ENCODE measurements at places on chromosomes 3 and 15.

DNA sequence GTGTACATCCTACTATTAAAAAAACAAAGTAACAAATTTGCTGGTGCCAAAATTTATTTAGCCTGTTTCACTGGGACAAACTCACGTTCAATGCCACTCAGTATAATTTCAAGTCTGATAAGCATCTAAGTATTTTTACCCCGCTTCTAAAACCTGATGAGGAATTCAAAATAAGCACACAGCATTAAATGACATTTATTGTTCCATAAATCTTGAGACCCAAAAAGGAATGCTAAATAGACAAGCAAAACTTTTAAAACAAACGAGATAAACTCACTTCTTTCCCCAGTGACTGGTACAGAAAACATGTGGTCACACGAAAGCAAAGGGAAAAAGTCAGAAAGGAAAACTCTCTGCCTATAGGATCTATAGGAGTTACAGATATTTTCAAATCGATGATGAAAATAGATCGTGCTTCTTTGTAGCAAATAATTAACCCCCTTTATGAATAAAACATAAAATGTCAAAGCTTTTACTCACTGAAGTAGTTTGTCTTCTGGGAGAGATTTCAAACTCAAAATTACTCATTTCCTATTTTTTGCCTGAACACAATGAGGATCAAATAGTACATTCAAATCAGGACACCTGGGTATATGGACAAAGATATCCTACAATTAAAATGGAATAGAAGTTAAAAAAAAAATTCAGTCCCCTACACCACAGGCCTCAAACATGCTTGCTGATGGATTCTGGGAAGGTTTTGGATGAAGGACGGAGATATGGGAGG, 51.7 kb downstream of the UBP1 start:
- no peak overlapping the region for H3K27ac ChIP-seq
- DNase-seq: no peak
- H3K36me3 ChIP-seq: peaks cover 46% of the 10 kb centered on the region
- no peaks in the 10 kb centered on the region for H3K4me1 ChIP-seq
- H3K4me3 ChIP-seq: no peak overlapping the region
- H3K27me3 ChIP-seq: no peaks in the 10 kb centered on the region

- H3K4me3 ChIP-seq: no peak overlapping the region
- DNase-seq: no peak
- H3K36me3 ChIP-seq: peaks cover 7% of the 10 kb centered on the region
- no peaks in the 10 kb centered on the region for H3K27me3 ChIP-seq
- peak overlapping the region; percentile 95 for H3K27ac ChIP-seq
- peaks cover 6% of the 10 kb centered on the region for H3K4me1 ChIP-seq
Measured at GRCh38 chr15:83927704-83928391, 273.9 kb downstream of the ADAMTSL3 start.

- H3K27me3 ChIP-seq: no peaks in the 10 kb centered on the region
- DNase-seq: no peak
- no peak overlapping the region for H3K4me3 ChIP-seq
- peaks cover 8% of the 10 kb centered on the region for H3K36me3 ChIP-seq
- no peaks in the 10 kb centered on the region for H3K4me1 ChIP-seq
Measured at GRCh38 chr3:101730839-101731238, 6.4 kb downstream of the CEP97 start.

DNA sequence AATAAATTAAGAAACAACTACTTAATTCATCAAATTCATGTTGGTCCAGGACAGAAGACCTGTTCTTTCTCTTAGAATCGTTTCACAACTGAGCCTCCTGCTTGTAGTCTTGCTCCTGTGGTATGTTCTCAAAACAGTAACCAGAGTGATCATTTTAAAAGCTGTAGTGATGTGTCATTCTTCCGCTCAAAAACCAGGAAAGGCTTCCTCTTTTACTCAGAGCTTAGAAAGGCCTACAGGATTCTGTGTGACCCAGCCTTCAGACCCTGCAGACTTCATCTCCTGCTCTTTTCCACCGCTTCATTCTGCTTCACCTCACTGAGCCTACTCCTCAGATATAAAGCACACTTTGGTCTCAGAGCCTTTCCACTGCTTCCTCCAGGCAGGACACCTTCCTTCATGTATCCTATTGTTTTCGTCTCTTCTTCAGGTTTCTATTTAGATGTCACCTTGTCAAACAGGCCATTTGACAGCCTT, 22.7 kb downstream of the ST6GAL1 start:
- no peaks in the 10 kb centered on the region for H3K27me3 ChIP-seq
- H3K36me3 ChIP-seq: no peaks in the 10 kb centered on the region
- no peak for DNase-seq
- H3K4me3 ChIP-seq: no peak overlapping the region
- H3K27ac ChIP-seq: no peak overlapping the region

DNA sequence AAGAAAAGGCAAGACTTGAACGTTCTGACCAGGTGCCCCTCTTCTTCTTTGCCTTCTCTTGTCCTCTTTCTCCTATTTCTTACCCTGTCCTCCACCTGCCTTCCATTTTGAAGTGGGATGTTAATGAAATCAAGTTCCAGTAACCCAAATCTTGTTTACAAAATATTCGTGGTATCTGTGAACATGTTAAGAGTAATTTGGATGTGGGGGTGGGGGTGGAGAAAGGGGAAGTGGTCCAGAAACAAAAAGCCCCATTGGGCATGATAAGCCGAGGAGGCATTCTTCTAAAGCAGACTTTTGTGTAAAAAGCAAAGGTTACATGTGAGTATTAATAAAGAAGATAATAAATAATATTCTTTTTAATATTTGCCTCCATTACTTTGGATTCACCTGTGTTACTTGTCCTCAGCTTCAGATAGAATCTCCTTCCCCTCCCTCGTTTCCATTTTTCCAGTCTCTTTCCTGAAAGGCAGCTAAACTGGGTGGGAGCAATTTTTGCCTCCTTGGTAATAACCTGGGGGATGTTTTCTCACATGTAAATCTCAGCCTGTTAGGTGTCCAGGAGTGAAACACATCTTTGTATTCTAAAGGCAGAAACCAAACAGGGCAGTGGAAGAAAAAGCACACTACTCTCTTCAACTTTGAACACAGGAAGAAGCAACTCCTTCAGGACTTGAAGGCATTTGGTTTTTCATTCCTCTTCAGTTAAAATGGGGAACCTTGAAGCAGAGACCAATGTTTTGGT, 3.2 kb downstream of the CHST2 start:
- H3K4me1 ChIP-seq: peaks cover 34% of the 10 kb centered on the region
- no peak overlapping the region for H3K27ac ChIP-seq

DNA sequence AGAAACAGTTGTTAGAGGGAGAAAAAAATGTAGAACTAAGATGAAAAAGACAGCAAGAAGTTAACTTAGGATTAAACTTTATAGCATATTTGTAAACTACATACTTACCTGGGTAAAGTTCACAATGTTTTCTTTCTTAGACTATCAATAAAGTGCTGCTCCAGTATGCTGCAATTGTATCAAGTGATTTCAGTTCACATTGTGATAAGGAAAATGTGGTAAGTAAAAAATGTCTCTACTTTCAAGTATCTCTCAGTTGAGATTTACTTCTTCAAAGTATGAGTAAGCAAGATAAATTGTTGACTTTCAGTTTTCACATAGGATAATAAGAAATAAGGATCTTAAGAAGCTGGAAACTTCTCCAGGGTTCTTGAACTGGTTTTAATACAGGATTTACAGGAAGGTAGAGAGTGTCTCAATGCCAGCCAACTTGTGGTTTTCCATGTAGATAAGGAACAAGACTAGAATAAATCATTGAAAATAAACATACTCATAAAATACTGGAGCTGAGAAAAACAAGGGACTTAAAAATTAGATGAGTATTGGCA, 528.8 kb downstream of the UNC13C start:
- H3K4me1 ChIP-seq: no peaks in the 10 kb centered on the region
- no peaks in the 10 kb centered on the region for H3K36me3 ChIP-seq
- H3K4me3 ChIP-seq: no peak overlapping the region
- H3K27ac ChIP-seq: no peak overlapping the region
- DNase-seq: no peak

- no peaks in the 10 kb centered on the region for H3K27me3 ChIP-seq
- H3K4me1 ChIP-seq: no peaks in the 10 kb centered on the region
- no peak overlapping the region for H3K27ac ChIP-seq
- H3K36me3 ChIP-seq: no peaks in the 10 kb centered on the region
- no peak for DNase-seq
Measured at GRCh38 chr3:59451800-59452746, 402.2 kb upstream of the CFAP20DC start.

DNA sequence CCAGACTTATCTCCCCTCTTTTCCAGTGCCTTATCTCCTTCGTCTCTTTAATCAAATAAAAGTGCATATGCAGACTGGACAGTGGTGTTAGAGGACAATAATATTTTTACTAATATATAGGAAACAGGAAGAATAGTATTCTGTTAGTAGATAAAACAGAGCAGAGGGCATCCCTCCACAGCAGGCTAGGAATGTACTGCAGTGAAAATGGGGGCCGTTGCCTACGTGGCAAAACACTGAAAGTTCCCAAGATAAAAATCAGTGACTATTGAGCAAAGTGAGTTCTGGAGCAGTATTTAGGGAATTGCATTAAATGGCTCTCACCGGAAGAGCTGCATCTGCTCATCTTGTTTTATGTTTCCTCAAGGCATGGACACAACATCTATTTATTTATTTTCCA, 435.0 kb downstream of the CNTN6 start:
- no peaks in the 10 kb centered on the region for H3K27me3 ChIP-seq

DNA sequence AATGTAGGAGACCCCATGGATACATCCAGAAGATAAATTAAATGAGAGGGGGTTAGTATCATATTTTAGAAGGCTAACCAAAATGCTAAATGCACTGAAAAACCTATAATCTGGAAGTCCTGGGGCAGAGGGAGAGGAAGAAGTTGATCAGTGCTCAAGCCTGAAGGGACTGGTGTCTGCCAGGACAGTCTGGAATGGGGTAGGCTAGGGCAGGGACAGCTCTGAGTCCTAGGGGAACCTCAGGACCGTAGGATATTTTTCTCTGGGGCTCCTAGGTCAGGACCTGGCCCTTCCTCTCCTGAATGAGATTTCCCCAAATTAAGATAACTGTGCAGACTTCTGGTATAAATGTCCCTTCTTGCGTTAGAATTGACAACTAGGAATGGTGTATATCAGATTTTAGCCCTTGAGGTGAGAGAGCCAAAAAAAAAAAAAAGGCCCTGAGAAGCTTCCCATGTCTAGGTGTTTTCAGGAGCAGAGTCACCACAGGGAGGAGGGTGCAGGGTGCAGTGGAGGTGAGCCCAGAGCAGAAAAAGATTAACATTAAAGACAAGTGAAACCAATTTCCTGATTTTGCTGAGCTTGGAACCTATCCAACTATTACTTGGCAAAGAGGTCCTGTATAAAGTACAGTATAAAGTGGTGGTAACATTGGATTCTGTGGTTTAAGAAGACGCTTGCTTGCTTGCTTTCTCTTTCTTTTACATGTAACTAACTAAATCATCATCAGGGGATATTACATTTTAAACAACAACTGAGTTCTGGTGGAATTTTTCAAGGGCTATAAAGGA, 63.5 kb downstream of the HACD2 start:
- no peaks in the 10 kb centered on the region for H3K36me3 ChIP-seq
- H3K27ac ChIP-seq: peak overlapping the region; percentile 45
- H3K4me1 ChIP-seq: peaks cover 27% of the 10 kb centered on the region

GRCh38 chr15:40855706-40856234, 11.9 kb downstream of the SPINT1 start:
- DNase-seq: no peak
- H3K36me3 ChIP-seq: no peaks in the 10 kb centered on the region
- H3K4me1 ChIP-seq: peaks cover 1% of the 10 kb centered on the region
- no peak overlapping the region for H3K4me3 ChIP-seq
- H3K27me3 ChIP-seq: no peaks in the 10 kb centered on the region

DNA sequence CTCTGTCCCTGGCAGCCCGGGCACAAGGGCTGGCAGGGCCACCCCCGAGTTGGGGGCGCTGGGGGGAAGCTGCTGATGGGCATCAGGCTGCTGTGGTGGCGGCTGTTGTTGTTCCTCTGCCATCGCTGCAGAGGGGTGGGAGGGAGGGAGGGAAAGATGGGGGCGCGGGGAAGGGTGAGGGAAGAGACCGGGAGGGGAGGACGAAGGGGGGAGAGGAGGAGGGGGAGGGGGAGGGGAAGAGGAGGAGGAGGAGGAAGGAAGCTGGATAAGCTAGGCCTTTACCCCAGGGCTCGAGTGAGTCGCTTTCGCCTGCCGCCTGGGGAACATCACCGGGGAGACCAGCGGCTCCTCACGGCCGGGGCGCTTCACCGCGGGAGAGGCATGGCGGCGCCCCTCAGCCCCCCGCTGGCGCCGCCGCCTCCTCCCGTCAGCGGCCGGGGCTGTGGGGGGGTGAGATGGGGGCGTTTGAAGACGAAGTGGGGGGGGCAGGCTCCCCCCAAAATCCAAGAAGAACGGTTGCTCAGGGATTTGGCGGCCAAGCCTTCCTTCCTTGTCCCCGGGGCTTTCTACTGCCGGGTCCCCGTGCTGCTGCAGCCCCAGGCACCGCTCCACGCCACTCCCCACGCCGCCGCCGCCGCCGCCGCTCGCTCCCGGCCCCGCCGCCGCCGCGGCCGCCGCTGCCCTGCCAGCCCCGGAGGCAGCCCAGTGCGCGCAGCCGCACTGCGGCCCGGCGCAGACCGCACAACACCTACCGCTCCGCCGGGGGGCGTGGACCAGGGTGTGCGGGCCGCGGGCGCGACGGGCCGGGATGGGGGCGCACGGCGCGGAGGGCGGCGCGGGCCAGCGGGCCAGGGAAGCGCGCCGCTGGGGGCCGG, at the start of gene RFX7:
TSS of gene RFX7 (minus strand) at position 717 of the 875 bp plus-strand sequence. CDS start at position 123, 594 bp downstream.
- peak within 1 kb of the TSS; percentile 79 for H3K4me3 ChIP-seq
- no peaks in the 10 kb centered on the region for H3K27me3 ChIP-seq
- DNase-seq: peak; percentile 80
- no peaks in the 10 kb centered on the region for H3K36me3 ChIP-seq
- peaks cover 18% of the 10 kb centered on the region for H3K4me1 ChIP-seq

DNA sequence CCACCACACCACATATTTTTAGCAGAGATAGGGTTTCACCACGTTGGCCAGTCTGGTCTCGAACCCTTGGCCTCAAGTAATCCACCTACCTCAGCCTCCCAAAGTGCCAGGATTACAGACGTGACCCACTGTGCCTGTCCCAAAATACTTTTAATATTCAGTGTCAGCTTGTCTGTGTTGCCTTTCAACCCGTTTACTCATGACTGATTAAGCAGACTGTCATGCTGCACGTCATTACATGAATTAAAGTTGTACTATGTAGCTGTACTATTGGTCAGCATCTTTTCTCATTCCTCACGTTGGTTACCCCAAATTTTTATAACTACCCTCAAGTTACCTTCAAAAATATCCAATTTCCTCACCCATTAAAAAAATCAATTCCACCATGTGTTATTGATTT, 48.7 kb upstream of the GADL1 start:
- H3K27ac ChIP-seq: no peak overlapping the region
- H3K4me1 ChIP-seq: no peaks in the 10 kb centered on the region
- no peaks in the 10 kb centered on the region for H3K36me3 ChIP-seq
- H3K4me3 ChIP-seq: no peak overlapping the region
- H3K27me3 ChIP-seq: no peaks in the 10 kb centered on the region
- DNase-seq: no peak

Data from liver (tissue), 10 donors.